ENCODE measurements at places on chromosomes 12 and 14.

DNA sequence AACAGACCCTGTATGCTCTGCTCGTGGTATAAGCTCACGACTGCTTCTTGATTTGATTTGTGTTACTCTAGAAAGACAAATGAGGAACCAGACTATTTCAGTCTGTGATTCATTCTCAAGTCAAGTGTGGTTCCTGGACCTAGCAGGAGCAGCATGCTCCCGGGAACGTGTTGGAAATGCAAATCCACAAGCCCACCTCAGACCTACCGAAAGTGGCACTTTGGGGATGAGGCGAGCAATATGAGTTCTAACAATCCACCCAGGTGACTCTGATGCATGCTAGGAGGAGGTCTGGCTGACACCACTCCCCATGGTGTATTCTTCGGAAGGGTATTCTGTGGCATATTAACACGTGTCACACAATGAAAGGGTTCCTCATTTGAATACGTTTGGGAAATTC is 59.5 kb upstream of the TMX1 start:
- no peak for DNase-seq

DNA sequence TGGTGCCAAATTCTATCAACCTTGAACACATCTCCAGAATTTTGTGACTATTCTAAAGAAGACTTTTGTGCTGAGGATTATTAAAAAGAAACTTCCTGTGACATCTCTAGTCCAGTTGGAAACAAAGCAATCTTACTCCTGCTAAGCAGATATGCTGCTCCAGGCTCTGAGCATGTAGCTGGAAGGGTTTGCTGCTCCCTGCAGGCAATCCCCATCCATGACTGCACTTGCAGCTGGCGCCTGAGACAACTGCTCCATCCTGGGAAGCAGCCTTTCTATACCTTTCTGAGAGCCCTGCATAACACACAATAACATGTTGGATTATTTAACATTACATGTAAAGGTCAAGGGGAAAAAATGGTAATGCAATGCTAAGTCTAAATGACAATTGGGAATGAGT is 105.1 kb downstream of the NDUFA12 start:
- peak; percentile 19 for DNase-seq

DNA sequence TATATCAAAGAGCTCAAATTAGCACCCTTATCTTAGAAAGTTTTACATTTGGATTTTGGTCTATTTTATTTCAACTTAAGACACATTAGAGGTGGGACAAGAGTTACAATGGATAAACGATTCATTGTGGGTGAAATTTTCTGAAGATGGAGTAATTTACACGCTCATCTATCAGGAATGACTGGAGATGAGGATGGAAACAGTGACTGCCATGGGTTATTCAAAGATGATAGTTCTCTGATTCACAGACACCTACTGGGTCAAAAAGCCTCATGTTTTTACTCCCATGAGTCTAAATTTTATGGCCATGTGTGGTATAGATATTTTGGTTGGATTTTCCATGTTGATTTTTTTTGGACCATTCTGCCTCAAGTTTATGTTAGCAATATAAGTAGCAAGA is 22.1 kb downstream of the SAMD4A start:
- DNase-seq = no peak

DNA sequence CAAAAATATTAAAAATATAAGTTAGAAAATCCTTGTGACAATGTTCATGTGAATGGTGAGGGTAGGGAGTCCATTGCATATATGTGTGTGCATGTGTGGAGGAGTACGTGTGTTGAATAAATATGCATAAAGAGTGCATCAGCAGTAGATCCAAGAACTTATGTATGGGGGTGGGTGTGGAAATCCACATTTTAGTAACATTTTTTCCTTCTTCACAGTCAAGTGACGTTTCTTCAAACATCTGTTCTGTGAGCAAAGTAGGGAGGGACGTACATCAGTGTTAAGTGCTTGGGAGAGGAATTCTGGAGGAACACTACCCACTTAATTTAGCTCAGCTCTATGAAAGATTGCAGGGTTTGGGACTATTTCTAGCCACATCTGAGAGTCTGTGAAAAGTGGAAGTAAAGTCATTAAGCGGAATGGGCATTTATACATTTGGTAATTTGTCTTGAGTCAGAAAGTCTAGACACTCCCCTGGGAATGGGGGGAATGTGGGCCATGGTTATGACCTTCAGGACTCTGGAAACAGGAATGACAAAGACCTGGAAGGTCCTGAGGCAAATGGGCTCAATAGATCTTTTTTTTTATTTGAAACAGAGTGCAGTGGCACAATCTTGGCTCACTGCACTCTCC is 156.4 kb upstream of the PLXNC1 start:
- no peak for DNase-seq

DNA sequence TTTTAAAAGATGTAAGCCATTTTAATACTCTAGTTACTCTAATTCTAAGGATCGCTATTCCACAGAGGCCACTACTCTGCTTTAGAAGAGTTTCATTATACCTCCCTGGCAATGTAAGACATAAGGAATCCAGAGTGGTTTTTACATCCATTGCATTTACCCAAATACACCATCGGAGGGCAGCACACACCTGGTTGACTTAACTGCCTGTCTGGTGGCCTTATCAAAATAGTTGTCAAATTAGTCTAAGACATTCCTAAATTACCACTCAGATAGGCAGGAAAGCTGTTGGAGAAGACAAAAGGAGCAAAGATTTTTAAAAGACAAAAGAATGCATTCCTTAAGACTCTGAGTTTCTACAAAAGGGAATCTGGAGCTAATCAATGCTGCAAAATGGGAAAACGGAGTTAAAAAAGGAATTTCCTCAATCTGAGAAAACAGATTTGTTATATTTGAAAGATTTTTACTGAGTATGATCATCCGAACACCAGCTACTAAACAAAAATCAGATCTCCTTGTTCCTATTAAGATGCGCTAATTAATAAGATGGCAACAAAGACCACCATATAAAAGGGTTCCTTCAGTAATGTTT is 33.8 kb upstream of the FGD4 start:
- DNase-seq = peak; percentile 61

- DNase-seq = no peak
Observed at GRCh38 chr12:32196250-32197198, 89.9 kb downstream of the BICD1 start.

DNA sequence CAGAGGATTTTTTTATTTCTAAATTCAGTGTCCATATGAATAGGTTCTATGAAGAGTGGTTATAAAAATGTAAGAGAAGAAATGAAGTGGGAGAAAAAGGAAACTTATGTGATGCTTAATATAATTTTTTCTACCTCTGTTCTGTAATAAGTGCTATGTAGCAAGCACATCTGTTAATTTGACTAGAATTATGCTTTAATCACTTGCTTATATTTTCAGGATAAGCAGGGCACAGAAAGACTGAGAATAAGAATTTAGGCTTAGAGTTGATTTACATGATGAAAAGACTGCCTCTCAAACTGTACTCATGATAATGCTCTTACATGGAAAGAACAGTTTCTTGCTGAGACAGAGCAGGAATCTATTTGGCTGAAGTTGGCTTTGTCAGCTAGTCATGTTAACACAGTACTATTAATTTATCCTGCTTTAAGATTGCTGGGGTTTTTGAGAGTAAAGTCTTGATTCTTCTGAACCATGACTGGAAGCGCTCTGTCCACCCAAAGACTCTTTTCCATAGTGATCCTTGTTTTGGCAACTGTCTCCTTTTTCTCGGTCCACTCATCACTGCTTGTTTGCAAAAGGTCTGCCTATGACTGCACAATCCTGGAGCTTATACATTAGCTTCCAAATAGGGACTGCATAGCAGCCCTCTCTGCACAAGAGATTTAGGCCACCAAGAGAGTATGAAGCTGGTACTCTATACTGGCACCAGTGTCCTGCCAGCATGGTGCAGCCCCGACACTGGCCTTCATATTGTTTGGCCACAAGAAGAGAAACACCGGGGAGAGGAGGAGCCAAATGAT is 98.8 kb downstream of the AKAP6 start:
- no peak for DNase-seq

DNA sequence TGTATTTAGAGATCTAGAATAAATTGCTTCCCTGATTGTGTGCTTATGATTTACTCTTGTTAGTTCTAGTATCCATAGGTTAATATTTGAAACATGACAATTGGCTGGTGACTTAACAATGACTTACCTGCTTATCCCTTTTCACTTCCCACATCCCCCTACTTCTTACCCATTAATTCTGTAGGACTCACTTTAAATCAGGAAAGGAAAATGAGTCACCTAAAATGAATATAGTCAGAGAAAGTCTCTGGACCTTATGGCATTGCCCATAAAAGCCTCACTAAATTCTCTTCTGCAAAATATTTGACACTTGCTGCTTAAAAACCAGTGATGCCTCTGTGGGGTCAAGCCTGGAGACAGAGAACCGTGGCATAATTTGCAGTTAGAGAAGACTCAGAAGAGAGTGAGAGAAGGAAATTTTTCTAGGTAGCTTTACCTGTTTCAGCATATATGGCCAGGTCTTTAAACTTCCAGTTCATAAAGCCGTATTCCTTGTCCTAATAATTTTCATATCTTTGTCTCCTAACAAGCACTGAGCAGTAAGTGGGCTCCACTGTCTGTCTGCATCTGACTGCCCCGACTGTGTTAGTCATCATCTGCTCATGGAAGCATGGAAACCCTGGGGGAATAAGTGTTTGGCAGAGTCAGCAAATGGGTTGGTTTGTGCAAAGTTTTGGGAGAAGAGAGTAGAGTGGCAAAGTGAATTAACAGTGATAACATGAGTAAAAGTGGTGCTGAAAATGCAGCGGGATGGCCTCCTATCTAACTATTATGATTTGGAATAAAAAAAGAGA is 294.4 kb downstream of the AKAP6 start:
- no peak for DNase-seq

DNA sequence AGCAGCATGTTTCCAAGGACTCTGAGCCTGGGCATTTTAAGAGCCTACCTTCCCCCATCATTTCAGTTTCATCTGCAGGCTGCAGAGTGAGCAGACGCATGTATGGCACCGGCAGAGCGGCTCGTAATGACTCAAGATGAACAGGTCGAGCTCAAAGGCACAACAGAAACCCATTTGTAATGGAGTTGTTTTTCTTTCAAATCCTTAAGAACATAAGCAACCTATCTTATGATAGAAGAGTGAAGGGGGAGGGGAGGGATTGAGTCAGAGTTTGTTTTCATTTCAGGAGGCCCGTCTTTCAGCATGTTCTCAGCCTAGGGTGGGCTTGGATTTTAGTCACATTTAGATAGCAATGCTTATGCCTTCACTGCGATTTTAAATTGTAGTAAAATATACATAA is 54.9 kb upstream of the CISTR start:
- no peak for DNase-seq

All from dermis microvascular lymphatic vessel endothelial cell (primary cell).